Smooth muscle cell of the pulmonary artery (primary cell): ENCODE measurements at places on chromosomes 11 and 22. TPM values are rescaled to one million over a fixed set of nuclear protein-coding genes. Genes with fewer than 3 reads are reported as not detected.

Gene RANGAP1
- 37.6 and 61.7 TPM in 2 replicates for total RNA-seq

Gene APOA5
- not detected in 2 replicates for total RNA-seq

Gene COMT
- total RNA-seq = 359 and 409 TPM in 2 replicates

Gene SLC16A8
- total RNA-seq = 0.33 and 0.53 TPM in 2 replicates

Gene EIF3D
- total RNA-seq = 275 and 338 TPM in 2 replicates

Gene KLHL35
- total RNA-seq = 3.6 and 4.6 TPM in 2 replicates

Gene INPP5J
- 0.26 and 0.46 TPM in 2 replicates for total RNA-seq

Gene LARGE2
- not detected in 2 replicates for total RNA-seq

Gene DHCR7
- total RNA-seq = 40.7 and 78.4 TPM in 2 replicates

Gene KDM4E
- total RNA-seq = not detected in 2 replicates

Gene VSTM5
- total RNA-seq = 0.03 and 0.20 TPM in 2 replicates

Gene MAP6
- 2.4 and 2.8 TPM in 2 replicates for total RNA-seq

Gene PIK3C2A
- 53.9 and 70.8 TPM in 2 replicates for total RNA-seq

Gene UPB1
- total RNA-seq = under 0.01 and 0.03 TPM in 2 replicates

Gene PKNOX2
- total RNA-seq = 6.2 and 10.4 TPM in 2 replicates

Gene USH1C
- total RNA-seq = not detected in 2 replicates

Gene MMP8
- total RNA-seq = 0.07 TPM in 2 replicates

Gene CYB5R2
- 2.7 and 4.3 TPM in 2 replicates for total RNA-seq

Gene C22orf31
- total RNA-seq = not detected in 2 replicates

Gene SYT7
- 7.4 and 40.1 TPM in 2 replicates for total RNA-seq

Gene GNG3
- total RNA-seq = 0.13 TPM in 1 of 2 replicates, not detected in the other

Gene ZNF214
- total RNA-seq = 2.6 and 2.7 TPM in 2 replicates

Gene MYOD1
- not detected in 2 replicates for total RNA-seq

Gene TMEM25
- total RNA-seq = 16.1 and 28.1 TPM in 2 replicates
